ENCODE measurements at places on chromosomes 5 and 9. TPM values are rescaled to one million over a fixed set of nuclear protein-coding genes. Genes with fewer than 3 reads are reported as not detected.
A peak's percentile ranks its signal among the peaks of the same experiment; 100 is the strongest.

Gene ZNF618
- total RNA-seq: 0.25 TPM

Gene C1QTNF2
- total RNA-seq: not detected

Gene TMEM245
- total RNA-seq: 24.0 TPM

Gene QSOX2
- 25.4 TPM for total RNA-seq

Gene CDX1
- not detected for total RNA-seq

Gene OCLN
- total RNA-seq: 0.21 TPM

Gene TAS2R1
- not detected for total RNA-seq

Gene SLC24A2
- not detected for total RNA-seq

Gene LCN9
- not detected for total RNA-seq

GRCh38 chr9:94839398-94839797, 112.9 kb downstream of the AOPEP start:
- peaks cover 22% of the 10 kb centered on the region for H3K36me3 ChIP-seq
- H3K27me3 ChIP-seq: no peaks in the 10 kb centered on the region
- peaks cover 23% of the 10 kb centered on the region for H3K4me1 ChIP-seq
- no peak overlapping the region for H3K4me3 ChIP-seq
- H3K27ac ChIP-seq: no peak overlapping the region

GRCh38 chr5:154370119-154370518, 75.7 kb upstream of the SAP30L start:
- H3K4me3 ChIP-seq: no peak overlapping the region
- no peak overlapping the region for H3K27ac ChIP-seq
- H3K27me3 ChIP-seq: no peaks in the 10 kb centered on the region
- no peaks in the 10 kb centered on the region for H3K4me1 ChIP-seq

- peaks cover 32% of the 10 kb centered on the region for H3K4me1 ChIP-seq
- peak overlapping the region; percentile 82 for H3K27ac ChIP-seq
- H3K27me3 ChIP-seq: peaks cover 17% of the 10 kb centered on the region
Observed at GRCh38 chr5:157464519-157465171, 4.6 kb downstream of the NIPAL4 start.

DNA sequence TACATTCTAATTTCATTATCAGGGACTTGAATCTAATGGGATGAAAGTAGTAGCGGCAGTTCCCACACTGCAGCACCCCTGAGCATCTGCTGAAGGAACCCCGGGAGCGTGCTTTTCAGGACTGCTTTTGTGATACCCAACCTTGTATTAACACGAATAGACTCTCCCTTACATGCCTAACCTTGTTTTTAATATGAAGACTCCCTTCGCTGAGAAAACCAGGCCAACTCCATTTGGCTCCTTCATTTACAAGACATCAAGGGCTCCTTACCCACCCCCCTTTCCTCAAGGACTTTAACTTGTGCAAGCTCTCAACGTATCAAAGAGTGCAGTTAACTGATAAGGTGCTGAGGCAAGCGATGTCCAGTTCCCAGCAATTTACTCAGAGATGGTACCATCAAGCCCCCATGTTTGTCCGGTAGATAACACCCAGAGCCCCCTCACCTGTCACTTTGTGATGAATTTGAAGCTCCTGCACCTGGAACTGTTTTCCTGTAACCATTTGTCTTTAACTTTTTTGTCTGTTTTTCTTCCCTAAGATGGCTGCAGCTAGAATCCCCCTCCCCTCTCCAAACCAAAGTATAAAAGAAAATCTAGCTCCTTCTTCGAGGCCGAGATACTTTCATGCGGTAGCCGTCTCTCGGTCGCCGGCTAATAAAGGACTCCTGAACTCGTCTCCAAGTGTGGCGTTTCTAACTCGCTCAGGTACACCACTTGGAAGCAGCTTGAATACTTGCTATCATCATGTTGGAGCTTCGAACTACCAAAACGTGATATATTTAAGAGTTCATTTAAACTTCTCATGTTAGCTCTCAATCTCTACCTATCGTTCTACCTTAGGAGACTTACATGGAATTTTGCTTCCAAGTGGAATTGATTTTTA, 10.7 kb downstream of the HNRNPH1 start:
- H3K36me3 ChIP-seq: peaks cover 91% of the 10 kb centered on the region
- H3K4me1 ChIP-seq: peaks cover 54% of the 10 kb centered on the region
- no peaks in the 10 kb centered on the region for H3K27me3 ChIP-seq

- H3K36me3 ChIP-seq: peaks cover 10% of the 10 kb centered on the region
- H3K4me1 ChIP-seq: peaks cover 9% of the 10 kb centered on the region
- H3K4me3 ChIP-seq: peak overlapping the region; percentile 42
- peaks cover 3% of the 10 kb centered on the region for H3K27me3 ChIP-seq
- DNase-seq: no peak
- no peak overlapping the region for H3K27ac ChIP-seq
Observed at GRCh38 chr9:95425910-95426551, 90.7 kb downstream of the PTCH1 start.

GRCh38 chr5:150398722-150399523, 13.8 kb downstream of the CD74 start:
- no peaks in the 10 kb centered on the region for H3K27me3 ChIP-seq
- H3K4me1 ChIP-seq: peaks cover 5% of the 10 kb centered on the region
- H3K27ac ChIP-seq: no peak overlapping the region
- DNase-seq: no peak
- H3K36me3 ChIP-seq: peaks cover 65% of the 10 kb centered on the region

DNA sequence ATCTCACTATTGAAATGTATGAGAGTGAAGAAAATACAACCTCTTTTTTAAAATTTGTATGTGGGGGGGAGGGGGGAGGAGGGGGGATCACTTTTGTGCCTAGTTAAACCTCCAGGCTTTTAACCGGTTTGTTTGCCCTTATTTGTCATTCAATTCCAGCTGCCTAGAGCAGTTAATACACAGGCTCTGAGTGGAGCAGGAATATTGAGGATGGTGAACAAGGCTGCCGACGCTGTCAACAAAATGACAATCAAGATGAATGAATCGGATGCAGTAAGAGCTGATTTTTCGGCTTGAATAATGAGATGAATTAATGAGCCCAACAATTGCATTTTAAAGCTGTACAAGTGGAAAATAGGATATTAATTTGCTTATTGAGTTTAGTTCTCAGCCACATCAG, 28.7 kb upstream of the SNX24 start:
- no peaks in the 10 kb centered on the region for H3K27me3 ChIP-seq
- no peaks in the 10 kb centered on the region for H3K4me1 ChIP-seq
- no peak for DNase-seq
- no peak overlapping the region for H3K4me3 ChIP-seq
- H3K27ac ChIP-seq: no peak overlapping the region

DNA sequence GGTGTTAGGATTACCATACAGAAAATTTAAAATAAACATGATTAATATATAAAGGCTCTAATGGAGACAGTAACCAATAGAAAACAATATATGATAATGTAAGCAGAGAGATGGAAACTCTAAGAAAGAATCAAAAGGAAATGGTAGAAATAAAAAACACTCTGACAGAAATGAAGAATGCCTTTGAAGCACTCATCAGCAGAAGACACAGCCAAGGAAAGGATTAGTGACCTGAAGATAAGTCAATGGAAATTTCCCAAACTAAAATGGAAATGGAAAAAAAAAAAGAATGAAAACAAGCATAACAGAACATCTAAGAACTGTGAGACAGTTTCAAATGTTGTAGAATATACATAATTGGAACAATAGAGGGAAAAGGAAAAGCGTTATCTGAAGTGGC, 302.6 kb downstream of the DRD1 start:
- H3K36me3 ChIP-seq: no peaks in the 10 kb centered on the region
- H3K27me3 ChIP-seq: no peaks in the 10 kb centered on the region
- no peaks in the 10 kb centered on the region for H3K4me1 ChIP-seq
- no peak for DNase-seq

GRCh38 chr9:129104051-129104450, 6.5 kb downstream of the CRAT start:
- H3K36me3 ChIP-seq: no peaks in the 10 kb centered on the region
- no peaks in the 10 kb centered on the region for H3K4me1 ChIP-seq
- no peaks in the 10 kb centered on the region for H3K27me3 ChIP-seq
- H3K4me3 ChIP-seq: no peak overlapping the region
- no peak for DNase-seq
- no peak overlapping the region for H3K27ac ChIP-seq

- H3K27me3 ChIP-seq: peaks cover 12% of the 10 kb centered on the region
- H3K4me3 ChIP-seq: no peak overlapping the region
- no peaks in the 10 kb centered on the region for H3K36me3 ChIP-seq
- DNase-seq: no peak
- no peaks in the 10 kb centered on the region for H3K4me1 ChIP-seq
- H3K27ac ChIP-seq: no peak overlapping the region
Observed at GRCh38 chr5:1929108-1929991, 46.6 kb upstream of the IRX4 start.

- no peaks in the 10 kb centered on the region for H3K36me3 ChIP-seq
- no peaks in the 10 kb centered on the region for H3K4me1 ChIP-seq
- no peak overlapping the region for H3K4me3 ChIP-seq
- no peaks in the 10 kb centered on the region for H3K27me3 ChIP-seq
Observed at GRCh38 chr5:12851761-12852160, 947.5 kb upstream of the CTNND2 start.

DNA sequence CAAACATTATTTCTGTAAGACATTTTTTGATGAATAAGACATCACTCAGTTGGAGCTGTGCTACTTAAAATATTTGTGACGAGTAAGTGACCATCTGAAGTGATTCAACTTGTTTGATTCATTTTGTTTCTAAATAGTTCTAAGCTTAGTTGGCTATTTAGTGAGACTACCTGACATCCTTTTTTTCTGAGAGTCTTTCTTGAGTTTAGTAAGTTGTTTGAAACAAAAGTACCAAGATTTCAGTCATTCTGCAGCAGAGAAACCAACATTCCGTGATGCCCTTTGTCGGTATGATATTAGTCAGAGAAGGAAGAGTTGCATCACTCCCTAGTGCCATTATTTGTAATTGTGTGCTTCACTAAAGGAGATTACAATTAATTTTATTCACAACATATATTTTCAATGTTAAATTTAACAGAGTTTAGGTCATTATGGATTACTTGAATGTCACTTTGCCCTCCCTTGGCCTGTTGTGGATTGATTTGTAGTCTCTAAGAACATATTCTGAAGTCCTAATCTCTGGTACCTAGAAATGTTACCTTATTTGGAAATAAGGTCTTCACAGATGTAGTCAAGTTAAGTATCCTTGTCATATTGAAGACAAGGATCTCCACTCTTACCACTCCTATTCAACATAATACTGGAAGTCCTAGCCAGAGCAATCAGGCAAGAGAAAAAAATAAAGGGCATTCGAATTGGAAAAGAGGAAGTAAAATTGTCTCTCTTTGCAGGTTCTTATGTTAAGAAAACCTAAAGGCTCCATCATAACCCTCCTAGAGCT, 212.2 kb downstream of the PCSK1 start:
- H3K4me1 ChIP-seq: peaks cover 15% of the 10 kb centered on the region
- H3K36me3 ChIP-seq: no peaks in the 10 kb centered on the region
- H3K27ac ChIP-seq: peak overlapping the region; percentile 64
- no peaks in the 10 kb centered on the region for H3K27me3 ChIP-seq
- no peak overlapping the region for H3K4me3 ChIP-seq

DNA sequence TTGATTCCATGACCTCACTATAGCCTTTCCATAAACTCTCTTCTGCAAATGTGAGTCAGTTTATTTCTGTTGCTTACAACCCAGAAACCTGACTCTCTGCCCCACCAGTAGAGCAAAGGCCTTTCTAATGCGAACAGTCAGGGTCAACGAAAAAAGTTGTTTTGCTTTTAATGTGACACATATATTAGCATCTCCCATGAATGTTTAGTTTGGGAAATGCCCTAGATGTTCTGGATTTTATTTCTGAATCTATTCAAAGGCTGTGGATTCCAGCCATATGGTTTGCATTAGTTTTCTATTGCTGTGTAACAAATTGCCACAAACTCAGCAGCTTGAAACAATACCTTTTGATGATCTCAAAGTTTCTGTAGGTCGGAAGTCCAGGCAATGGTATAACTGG, 193.5 kb downstream of the GNA14 start:
- peaks cover 17% of the 10 kb centered on the region for H3K4me1 ChIP-seq
- peaks cover 3% of the 10 kb centered on the region for H3K27me3 ChIP-seq
- DNase-seq: no peak
- H3K27ac ChIP-seq: no peak overlapping the region

- DNase-seq: no peak
- H3K27me3 ChIP-seq: no peaks in the 10 kb centered on the region
- no peaks in the 10 kb centered on the region for H3K4me1 ChIP-seq
- no peak overlapping the region for H3K27ac ChIP-seq
- no peak overlapping the region for H3K4me3 ChIP-seq
- no peaks in the 10 kb centered on the region for H3K36me3 ChIP-seq
Observed at GRCh38 chr9:18638371-18639249, 164.7 kb downstream of the ADAMTSL1 start.

- H3K36me3 ChIP-seq: no peaks in the 10 kb centered on the region
- peaks cover 12% of the 10 kb centered on the region for H3K4me1 ChIP-seq
- no peak overlapping the region for H3K27ac ChIP-seq
- H3K27me3 ChIP-seq: peaks cover 9% of the 10 kb centered on the region
- no peak for DNase-seq
Observed at GRCh38 chr5:33848554-33848953, 43.2 kb downstream of the ADAMTS12 start.

DNA sequence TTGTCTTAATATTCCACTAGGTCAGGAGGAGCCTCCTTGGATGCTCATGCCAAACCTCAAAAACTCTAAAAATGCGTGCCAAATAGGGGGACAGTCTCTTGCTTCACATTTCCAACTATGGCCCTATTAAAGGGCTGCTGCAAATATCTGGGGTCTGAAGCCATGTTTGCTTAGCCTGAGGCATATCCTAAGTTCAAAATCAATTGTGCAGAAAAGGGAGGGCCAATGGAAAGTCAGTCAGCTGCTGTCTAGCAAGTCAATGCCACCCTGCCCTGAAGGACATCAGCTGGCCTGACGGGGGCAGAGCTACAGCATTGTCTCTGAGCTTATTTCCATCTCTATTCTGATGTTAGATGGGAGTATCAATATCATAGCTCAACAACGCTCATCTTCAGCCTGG, 93.6 kb downstream of the SH3TC2 start:
- H3K36me3 ChIP-seq: no peaks in the 10 kb centered on the region
- H3K27me3 ChIP-seq: peaks cover 11% of the 10 kb centered on the region
- no peak overlapping the region for H3K27ac ChIP-seq
- no peaks in the 10 kb centered on the region for H3K4me1 ChIP-seq
- DNase-seq: no peak
